ENCODE measurements at places on chromosomes 5 and 9. TPM values are rescaled to one million over a fixed set of nuclear protein-coding genes. Genes with fewer than 3 reads are reported as not detected.

DNA sequence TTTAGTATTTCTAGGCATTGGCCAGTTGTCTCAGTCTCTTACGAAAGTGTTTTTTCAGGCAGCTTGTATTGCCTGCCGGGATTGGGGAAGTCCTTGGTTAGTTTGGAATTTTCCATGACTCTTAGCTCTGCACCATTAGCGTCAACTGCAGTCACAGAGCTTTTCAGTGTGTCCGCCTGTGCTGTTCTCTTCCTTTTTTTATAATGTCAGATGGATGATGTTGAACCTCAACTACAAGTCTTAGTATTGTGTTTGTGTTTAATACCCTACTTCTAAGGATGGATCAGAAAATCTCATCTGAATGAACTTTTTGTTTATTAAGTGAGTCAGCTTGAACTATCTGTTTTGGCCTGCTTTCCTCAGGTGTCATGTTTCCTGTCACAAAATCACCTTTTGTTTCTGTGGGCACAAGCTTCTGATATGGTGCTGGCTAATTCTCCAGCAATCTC lies 33.1 kb downstream of the ATP6V0E1 start:
- peak; percentile 70 for DNase-seq

- no peak for DNase-seq
Observed at GRCh38 chr5:141832131-141832530, 46.1 kb downstream of the PCDH1 start.

DNA sequence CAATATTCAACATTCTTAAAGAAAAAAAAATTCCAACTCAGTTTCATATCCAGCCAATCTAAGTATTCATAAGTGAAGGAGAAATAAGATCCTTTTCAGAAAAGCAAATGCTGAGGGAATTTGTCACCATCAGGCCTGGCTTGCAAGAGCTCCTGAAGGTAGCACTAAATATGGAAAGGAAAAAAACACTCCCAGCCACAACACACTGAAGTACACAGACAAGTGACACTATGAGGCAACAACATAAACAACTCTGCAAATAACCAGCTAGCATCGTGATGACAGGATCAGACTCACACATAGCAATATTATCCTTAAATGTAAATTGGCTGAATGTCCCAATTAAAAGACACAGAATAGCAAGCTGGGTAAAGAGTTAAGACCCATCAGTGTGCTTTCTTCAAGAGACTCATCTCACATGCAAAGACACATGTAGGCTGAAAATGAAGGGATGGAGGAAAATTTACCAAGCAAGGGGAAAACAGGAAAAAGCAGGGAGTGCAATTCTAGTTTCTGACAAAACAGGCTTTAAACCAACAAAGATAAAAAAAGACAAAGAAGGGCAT lies 33.1 kb downstream of the ANKRD33B start:
- no peak for DNase-seq

GRCh38 chr9:87122947-87123685 lies 175.8 kb upstream of the GAS1 start:
- DNase-seq = peak; percentile 66

- DNase-seq = no peak
Observed at GRCh38 chr5:139445325-139446170, 6.2 kb upstream of the DNAJC18 start.

DNA sequence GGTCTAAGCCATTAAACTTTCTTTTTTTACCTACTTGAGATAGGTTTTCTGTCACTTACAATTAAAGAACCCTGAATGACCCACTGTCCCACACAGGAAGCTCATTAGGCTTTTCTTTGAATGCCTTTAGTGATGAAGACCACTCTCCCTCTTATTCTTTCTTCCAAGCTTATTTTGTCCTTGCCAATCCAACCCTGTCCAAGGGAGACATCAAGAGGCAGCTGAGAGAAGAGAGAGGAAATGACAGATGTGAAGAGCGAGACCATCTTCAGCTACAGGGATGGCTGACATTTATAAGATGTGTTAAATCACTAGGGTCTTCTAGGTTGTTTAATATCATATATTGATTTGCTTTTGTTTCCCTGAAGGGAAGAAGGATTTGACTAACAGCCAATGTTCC lies 133.5 kb downstream of the FAM114A2 start:
- DNase-seq = no peak

DNA sequence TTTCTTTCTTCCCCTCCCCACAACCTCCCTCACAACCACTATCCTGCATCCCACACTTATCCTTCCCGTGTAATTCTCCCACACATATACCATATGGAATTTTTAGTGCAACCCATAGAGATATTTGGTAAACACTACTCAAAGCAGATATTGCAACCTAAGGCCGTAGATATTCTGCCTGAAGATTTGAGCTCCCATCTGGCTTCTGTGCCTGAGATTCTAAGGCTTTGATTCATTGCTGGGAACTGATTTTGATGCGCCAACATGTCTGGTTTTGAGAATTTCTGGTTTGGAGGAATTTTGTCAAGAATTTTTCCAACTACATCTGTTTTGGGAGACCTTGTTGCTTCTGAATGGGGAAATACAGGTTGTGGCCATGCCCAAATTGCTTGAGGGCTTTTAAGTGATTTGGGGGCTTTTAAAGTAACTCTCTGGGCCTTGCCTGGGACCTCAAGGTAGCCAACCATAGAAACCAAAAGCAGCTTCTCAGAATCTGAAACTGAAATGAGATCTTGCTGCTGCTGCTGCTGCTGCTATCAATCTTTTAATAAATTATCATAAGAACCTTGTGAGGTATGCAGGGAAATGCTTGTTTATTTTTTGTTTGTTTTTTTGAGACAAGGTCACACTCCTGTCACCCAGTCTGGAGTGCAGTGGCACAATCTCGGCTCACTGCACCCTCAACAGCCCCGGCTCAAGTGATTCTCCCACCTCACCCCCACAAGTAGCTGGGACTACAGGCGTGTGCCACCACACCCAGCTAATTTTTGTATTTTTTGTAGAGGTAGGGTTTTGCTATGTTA lies 36.2 kb downstream of the PLAC8L1 start:
- DNase-seq = no peak

GRCh38 chr5:114734238-114734637 lies 372.4 kb downstream of the KCNN2 start:
- DNase-seq = no peak

GRCh38 chr9:113520109-113520642 lies 56.6 kb downstream of the RGS3 start:
- peak; percentile 44 for DNase-seq

DNA sequence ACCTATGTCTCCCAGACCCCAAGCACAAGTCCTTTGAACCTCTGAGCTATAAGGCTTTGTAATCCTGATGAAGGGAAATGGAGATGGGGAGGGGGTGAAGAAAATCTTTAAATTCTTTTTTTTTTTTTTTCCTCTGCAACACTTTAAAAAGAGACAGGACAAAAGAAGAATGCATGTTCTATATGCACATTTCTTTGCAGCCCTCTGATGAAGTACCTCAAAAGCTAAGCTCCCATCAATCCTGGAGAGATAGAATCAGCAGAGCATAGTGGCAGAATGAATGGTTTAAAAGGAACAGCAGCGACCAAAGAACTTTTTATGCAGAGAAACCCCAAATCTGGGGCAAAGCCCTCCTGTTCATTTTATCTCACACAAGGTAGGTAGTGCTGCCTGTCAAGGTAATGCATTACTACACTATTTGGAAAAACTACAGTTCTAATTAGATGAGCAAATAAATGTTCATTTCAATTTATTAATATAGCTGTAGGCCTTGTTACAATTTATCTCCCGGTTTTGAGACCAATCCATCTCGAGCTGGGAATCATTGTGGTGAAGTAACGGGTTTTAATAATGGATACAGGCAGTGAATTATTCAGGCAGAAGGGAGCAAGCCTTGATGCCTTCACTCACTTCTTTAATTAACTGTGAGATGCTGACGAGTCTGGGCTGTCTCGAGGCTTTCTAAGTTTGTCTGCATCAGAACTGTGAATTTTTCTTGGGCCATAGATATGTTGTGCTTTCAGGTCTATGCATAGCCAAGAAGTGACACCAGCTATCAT lies 173.5 kb upstream of the ZNF608 start:
- DNase-seq = no peak

- DNase-seq = no peak
Observed at GRCh38 chr5:141586246-141586645, 32.6 kb downstream of the DIAPH1 start.

GRCh38 chr9:91036826-91037510 lies 235.3 kb downstream of the SYK start:
- peak; percentile 87 for DNase-seq

GRCh38 chr9:125883565-125884217 lies 136.5 kb downstream of the PBX3 start:
- no peak for DNase-seq

GRCh38 chr5:176454724-176455394 lies 6.7 kb downstream of the FAF2 start:
- no peak for DNase-seq

DNA sequence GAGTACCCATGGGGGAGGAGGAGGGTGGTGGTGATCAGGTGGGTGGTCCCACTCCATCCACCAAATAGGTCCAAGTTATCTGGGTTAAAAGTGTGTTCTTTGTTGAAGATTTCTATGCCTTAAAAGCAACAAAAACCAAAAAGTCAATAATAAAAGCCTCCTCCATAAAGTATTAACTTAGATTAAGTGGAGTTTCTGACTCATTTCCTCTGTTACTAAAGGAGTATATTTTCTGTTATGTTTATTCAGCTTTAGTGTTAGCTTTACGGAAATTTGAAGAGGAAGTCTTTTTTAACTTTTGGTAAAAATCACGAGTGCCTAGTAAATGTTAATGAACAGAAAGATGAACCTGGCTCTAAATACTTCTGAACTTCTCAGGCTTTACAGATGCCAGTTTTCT lies 17.8 kb downstream of the FBXO38 start:
- DNase-seq = no peak

GRCh38 chr9:107948601-107949000 lies 459.0 kb upstream of the KLF4 start:
- no peak for DNase-seq

- peak; percentile 90 for DNase-seq
Observed at GRCh38 chr9:109349421-109349846, 28.6 kb upstream of the EPB41L4B start.

- peak; percentile 13 for DNase-seq
Observed at GRCh38 chr9:8241201-8241600, 441.6 kb upstream of the DMAC1 start.

DNA sequence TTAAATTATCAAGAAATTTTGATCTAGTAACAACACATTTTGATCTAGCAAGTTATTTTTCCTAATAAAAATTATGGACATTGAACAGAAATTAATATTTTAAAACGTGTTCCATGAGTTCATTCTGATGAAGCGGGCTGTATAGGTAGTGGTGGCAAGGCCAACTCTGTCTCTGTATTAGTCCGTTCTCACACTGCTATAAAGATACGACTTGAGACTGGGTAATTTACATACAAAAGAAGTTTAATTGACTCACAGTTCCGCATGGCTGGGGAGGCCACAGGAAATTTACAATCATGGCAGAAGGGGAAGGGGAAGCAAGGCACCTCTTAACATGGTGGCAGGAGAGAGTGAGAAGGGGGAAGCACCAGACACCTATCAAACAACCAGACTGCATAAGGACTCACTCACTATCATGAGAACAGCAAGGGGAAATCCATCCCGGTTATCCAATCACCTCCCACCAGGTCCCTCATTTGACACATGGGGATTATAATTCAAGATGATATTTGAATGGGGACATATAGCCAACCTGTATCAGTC lies 61.2 kb downstream of the TMEM232 start:
- DNase-seq = no peak

DNA sequence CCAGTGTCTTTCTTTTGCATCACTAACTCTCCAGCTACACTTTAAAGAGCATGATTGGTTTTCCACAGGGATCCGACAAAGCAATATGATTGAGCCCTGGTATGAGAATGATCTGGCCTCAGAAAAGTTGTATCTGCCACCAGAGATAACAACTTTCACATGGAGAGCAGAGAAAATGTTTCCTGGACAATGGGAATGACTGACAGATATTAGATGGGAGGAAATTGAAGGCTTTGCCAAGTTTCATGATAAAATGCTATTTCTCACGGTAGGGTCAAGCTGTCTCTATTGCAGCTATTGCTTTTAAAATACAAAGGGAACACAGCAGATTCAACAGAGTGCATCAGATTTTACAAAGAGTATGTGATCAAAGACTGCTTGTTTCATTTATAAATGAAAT lies 56.4 kb upstream of the GLIS3 start:
- no peak for DNase-seq

- no peak for DNase-seq
Observed at GRCh38 chr5:133121080-133121479, 69.3 kb downstream of the HSPA4 start.

DNA sequence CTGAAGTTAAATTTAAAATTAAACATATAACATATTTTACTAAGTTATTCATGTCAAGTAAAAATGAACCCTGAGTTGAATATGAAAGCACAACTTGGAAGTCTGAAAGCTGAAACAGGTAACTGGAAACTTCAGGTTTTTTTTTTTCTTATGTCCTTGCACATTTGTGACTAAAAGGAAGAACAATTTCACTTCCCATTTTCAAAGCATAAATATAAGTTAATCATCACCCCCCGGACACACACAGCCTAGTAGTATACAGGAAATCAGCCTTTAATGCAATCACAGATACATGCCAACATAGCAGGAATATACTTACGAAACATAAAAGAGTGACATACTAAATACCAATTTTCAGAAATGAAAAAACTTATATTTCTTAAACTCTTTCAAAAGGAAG lies 225.9 kb downstream of the RFX3 start:
- DNase-seq = no peak

DNA sequence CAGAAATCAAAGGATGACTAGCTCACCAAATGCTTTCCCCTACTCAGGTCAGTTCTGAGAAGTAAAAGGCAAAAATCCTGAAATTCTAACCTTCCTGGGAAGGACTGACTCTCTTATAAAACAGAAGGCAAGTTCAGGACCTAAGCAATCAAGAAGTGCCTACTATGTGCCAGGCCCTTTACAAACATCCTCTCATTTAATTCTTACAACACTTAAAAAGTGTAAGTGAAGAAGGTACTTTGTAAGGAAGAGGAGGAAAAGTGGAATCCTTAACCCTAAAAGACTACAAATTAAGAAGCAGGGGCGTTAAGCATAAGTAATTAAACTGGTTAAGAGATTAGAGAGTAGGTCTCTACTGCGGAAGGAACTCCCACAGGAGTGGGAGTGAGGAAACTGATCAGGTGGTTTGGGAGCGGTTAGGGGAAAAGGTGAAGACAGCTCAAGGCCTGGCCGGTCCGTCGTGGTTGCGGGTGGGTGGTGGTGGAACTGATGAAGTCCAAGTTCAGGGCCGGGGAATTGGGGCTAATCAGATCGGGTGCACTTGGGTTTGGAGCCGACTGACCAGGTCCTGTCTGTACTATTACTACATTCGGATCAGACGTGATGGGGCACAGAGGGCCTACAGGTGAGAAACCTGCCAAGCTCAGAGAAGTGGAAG lies 839 bp downstream of the MED27 start:
- peak; percentile 4 for DNase-seq

BAAT gene
- 0.14 TPM for total RNA-seq

LRRTM2 gene
- not detected for total RNA-seq

TAS2R1 gene
- not detected for total RNA-seq

ABLIM3 gene
- total RNA-seq = 206 TPM

JAKMIP2 gene
- not detected for total RNA-seq

GAS1 gene
- total RNA-seq = 11.0 TPM

GABRA1 gene
- total RNA-seq = not detected

RBM22 gene
- 66.9 TPM for total RNA-seq

C5 gene
- total RNA-seq = 4.2 TPM

CDC25C gene
- total RNA-seq = 10.8 TPM

CXCL14 gene
- total RNA-seq = not detected

TNC gene
- total RNA-seq = 49.8 TPM

SOX30 gene
- not detected for total RNA-seq

SPINK4 gene
- not detected for total RNA-seq

RMRP gene
- total RNA-seq = 17,503 TPM

MELK gene
- total RNA-seq = 33.3 TPM

SNCAIP gene
- total RNA-seq = 0.12 TPM

INSL6 gene
- total RNA-seq = not detected
